DND-41 (cell line): ENCODE measurements at places on chromosomes 13 and 19.

- H3K27me3 ChIP-seq, result no peaks in the 10 kb centered on the region
- H3K4me1 ChIP-seq, result no peaks in the 10 kb centered on the region
- no peak for DNase-seq
Observed at GRCh38 chr13:61148691-61149315, 266.8 kb downstream of the PCDH20 start.

- no peak overlapping the region for H3K4me3 ChIP-seq
- H3K27me3 ChIP-seq, result no peaks in the 10 kb centered on the region
- H3K4me1 ChIP-seq, result no peaks in the 10 kb centered on the region
- no peaks in the 10 kb centered on the region for H3K36me3 ChIP-seq
- H3K27ac ChIP-seq, result no peak overlapping the region
- no peak for DNase-seq
Observed at GRCh38 chr13:87129602-87130300, 541.4 kb upstream of the SLITRK5 start.

GRCh38 chr19:56995303-56995702 lies 124.5 kb upstream of the USP29 start:
- H3K4me1 ChIP-seq, result no peaks in the 10 kb centered on the region
- H3K27ac ChIP-seq, result no peak overlapping the region
- H3K4me3 ChIP-seq, result no peak overlapping the region
- no peaks in the 10 kb centered on the region for H3K27me3 ChIP-seq
- H3K36me3 ChIP-seq, result no peaks in the 10 kb centered on the region
- no peak for DNase-seq

- no peak within 1 kb of the TSS for H3K27ac ChIP-seq
- no peaks in the 10 kb centered on the region for H3K27me3 ChIP-seq
- no peaks in the 10 kb centered on the region for H3K36me3 ChIP-seq
- no peak within 1 kb of the TSS for H3K4me3 ChIP-seq
- DNase-seq, result no peak
Observed at GRCh38 chr19:22422211-22422610, at the start of gene ZNF98. Gene ZNF98, minus strand, starts transcription at chr19:22422346. Its CDS starts 122 bp downstream, at chr19:22422224.

GRCh38 chr13:45356966-45357672 lies 16.1 kb upstream of the TPT1 start:
- no peaks in the 10 kb centered on the region for H3K4me1 ChIP-seq
- no peak overlapping the region for H3K4me3 ChIP-seq
- no peak overlapping the region for H3K27ac ChIP-seq
- no peak for DNase-seq

GRCh38 chr13:101535192-101535746 lies 82.8 kb downstream of the ITGBL1 start:
- no peak for DNase-seq
- H3K4me3 ChIP-seq, result no peak overlapping the region
- no peaks in the 10 kb centered on the region; the same call in 1 of the 2 replicates for H3K4me1 ChIP-seq

DNA sequence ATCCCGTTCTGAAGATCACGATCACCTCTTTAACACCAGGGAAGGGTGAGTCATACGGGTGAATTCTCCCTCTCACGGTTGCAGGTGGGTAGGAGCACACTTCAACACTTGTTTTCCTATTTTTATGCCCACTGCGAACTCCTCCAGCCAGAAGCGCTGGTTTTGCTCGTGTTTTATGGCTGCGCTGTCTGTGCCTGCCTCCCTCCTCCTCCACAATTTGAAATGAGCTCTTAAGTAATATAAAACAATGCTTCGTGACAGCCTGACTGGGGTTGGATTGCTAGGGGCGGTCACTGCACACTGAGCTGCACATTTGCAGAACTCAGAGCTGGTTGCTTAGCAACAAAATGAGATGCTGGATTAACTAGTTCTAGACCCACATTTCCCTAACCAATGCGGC lies 12.9 kb downstream of the CCDC70 start:
- H3K27ac ChIP-seq, result no peak overlapping the region
- no peak for DNase-seq
- H3K4me1 ChIP-seq, result no peaks in the 10 kb centered on the region
- H3K4me3 ChIP-seq, result no peak overlapping the region

GRCh38 chr19:7865262-7865911 lies 8.8 kb downstream of the PRR36 start:
- H3K27me3 ChIP-seq, result no peaks in the 10 kb centered on the region
- H3K36me3 ChIP-seq, result peaks cover 6% of the 10 kb centered on the region; the same call in 1 of the 2 replicates
- no peak overlapping the region for H3K27ac ChIP-seq
- peaks cover 20% of the 10 kb centered on the region for H3K4me1 ChIP-seq
- DNase-seq, result no peak

DNA sequence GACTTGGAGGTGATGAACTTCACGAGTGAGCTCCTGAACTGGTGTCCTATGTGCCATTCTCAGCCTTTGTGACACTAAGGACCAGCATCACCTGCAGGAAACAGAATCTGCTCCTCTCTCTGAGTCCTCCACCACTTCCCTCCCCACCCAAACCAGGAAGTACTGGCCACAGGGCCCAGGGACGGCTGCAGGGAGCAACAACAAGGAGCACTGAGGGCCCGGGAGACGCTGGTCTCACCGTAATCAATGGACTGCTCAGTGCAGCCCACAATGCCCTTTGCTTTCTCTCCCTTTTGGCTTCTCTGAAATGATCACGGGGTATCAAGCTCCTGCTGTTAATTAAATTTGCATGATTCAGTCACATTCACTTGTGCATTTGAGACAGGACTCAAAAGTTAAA lies 18.6 kb downstream of the PEPD start:
- H3K27me3 ChIP-seq, result no peaks in the 10 kb centered on the region
- 0 out of 2 replicates have a peak, but pooled peaks cover 5% of the 10 kb centered on the region for H3K36me3 ChIP-seq
- DNase-seq, result no peak
- no peak overlapping the region for H3K27ac ChIP-seq
- H3K4me1 ChIP-seq, result no peaks in the 10 kb centered on the region

DNA sequence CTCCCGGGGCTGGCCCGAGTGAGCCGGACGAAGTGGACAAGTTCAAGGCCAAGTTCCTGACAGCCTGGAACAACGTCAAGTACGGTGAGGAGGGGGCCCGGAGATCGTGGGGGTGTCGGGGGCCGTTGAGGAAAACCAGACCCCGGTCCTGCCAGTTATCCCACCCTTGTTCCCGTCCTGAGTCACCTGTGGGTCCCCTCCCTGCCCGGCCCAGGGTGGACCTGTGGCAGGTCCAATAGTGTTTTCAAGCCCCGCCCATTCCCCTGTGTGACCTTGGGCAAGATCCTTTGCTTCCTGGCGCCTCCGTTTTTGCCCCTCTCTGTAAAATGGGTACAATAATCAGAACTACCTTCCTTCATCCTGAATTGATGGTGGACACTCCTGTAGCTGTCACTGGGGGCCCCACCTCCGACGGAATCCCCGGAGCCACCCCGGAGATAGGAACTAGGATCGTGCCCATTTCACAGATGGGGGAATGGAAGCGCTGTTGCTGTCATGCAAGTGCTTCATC lies 593 bp downstream of the ATG4D start:
- peak overlapping the region; percentile 89 for H3K4me3 ChIP-seq
- H3K27ac ChIP-seq, result peak overlapping the region; percentile 83
- H3K27me3 ChIP-seq, result no peaks in the 10 kb centered on the region
- DNase-seq, result no peak

- no peaks in the 10 kb centered on the region for H3K36me3 ChIP-seq
- H3K27ac ChIP-seq, result no peak overlapping the region
Observed at GRCh38 chr19:51036519-51036918, 1.7 kb upstream of the KLK12 start.
